ENCODE measurements at places on chromosomes 3 and 15. TPM values are rescaled to one million over a fixed set of nuclear protein-coding genes. Genes with fewer than 3 reads are reported as not detected.

The PIK3R4 gene
- total RNA-seq = 27.3 TPM

The NUDT16 gene
- total RNA-seq = 4.0 TPM

The MPI gene
- 75.7 TPM for total RNA-seq

DNA sequence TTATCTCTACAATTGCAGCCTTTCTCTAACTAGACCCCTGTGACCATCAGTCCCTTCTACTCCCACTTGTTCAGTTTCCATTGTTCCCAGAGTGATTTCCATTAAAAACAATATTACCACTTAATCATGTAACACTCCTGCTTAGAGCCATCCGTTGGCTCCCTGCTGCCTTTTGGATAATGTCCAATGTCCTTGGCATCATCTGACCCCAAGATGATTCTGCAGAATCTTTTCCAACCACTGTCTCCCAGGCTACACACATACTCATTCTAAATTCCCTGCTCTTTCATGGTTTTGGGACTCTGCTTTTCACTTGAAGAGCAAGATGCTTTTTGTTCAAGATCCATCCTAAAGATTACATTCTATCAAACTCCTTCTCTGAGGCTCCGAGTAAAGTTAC lies 7.1 kb downstream of the KCNH8 start:
- no peak for DNase-seq

GRCh38 chr15:85579957-85580694 lies 199.7 kb downstream of the AKAP13 start:
- no peak for DNase-seq

- no peak for DNase-seq
Observed at GRCh38 chr3:195213639-195214315, 57.2 kb downstream of the XXYLT1 start.

The SLCO2A1 gene
- total RNA-seq = not detected

- DNase-seq = no peak
Observed at GRCh38 chr3:15300323-15301078, 31.9 kb downstream of the SH3BP5 start.

DNA sequence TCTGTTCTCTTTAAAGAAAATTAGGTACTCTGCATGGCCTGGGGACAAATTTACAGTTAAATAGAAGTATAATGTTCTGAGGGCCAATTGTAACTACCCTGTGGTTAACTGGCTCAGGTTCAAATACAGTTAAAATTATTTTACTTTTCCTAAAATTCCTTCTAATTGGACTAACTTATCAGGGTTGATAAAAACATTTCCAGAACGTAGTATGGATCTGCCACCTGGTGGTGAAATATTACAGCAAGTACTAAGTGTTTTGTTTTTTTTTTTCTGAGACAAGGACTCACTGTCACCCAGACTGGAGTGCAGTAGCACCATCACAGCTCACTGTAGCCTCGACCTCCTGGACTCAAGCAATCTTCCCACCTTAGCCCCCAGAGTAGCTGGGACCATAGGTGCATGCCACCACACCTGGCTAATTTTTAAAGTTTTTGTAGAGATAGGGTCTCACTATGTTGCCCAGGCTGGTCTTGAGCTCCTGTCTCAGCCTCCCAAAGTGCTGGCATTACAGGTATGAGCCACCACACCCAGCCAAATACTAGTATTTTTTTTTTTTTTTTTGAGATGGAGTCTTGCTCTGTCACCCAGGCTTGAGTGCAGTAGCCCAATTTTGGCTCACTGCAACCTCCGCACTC lies 29.2 kb downstream of the NEO1 start:
- peak; percentile 8 for DNase-seq

DNA sequence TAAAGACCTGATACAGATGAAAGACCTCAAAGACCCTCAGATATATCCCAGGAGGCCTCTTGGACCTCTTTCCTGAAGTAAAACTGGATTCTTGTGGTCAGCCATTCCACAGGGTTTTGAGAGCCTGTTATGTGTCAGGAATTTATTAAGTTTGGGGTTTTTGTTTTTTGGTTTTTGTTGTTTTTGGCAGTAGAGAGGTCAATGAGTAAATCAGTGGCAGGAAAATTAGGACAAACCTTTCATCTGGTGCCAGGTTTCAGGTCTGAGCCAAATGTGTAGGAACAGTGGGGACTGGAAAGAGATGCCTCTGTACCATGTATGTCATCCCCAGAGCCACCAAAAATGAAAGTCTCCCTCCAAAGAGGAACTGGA lies 520.4 kb upstream of the MDFIC2 start:
- DNase-seq = no peak

The RTP1 gene
- total RNA-seq = not detected

DNA sequence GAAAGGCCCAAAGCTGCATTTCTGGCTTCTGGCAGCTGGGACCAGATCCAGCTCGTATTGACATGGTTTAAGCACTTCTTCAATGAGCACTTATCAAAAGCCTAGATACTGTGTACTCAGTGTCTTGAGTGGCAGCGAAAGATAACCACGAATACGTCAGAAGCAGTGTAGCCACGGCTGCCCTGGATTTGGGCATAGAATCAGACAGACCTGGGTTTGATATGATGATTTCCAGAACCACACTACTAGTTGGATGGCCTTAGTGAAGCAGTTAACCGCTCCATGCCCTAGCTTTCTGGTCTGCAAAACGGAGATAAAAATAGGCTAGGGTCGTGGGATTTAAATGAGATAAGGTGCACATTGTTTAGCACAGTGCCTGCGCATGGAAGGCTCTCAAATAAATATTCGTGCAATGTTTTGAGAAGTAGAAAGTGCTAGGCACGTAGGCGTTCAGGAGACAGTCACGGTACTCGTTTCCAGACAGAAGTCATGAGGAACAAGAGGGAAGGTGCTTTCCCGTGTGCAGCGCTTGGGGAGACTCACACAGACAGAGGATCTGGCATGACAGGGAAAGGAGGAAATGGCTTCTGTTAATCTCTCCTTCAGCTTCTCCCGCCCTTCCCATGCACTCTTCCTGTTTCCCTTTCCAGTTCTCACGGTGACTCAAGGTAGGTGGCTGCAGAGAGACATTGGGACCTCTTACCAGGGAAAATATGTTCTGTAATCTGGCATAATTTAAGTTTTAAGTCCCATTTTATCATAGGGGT lies 70.3 kb downstream of the CCNL1 start:
- DNase-seq = peak; percentile 64

The DNASE1L3 gene
- total RNA-seq = not detected

DNA sequence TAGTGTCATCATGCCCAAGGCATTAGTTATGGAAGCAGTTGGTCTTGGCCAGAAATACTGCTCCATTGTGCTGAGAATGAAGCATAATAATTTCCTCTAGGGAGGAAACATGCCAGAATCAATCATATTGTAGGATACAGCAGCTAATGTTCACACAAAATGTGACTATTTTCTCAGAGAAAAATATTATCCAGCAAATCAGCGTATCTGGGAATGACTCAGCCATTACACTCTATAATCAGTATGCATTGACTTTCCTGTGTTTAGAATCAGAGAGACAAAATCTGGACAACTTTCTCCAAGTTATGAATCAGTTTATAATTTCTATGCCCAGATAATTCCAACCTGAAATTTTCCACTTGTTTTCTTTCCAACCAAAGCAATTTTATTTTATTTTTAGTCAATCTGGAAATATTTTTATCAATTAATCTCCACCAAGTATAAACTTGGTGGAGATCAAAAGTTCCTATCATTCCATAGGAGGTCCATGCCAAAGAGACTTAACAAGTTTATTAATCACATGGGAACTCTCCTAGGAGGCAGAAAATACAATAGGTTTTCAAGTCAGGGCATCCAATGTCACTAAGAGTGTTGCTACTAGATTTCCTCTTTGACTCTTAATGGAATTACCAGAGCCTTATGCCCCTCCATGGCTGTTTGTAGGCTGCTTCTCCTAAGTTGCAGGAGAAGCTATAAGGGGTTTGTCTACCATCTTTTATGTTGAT lies 36.4 kb downstream of the SUCNR1 start:
- DNase-seq = no peak

- DNase-seq = no peak
Observed at GRCh38 chr3:59970376-59970775, 920.6 kb upstream of the CFAP20DC start.

The ZNF710 gene
- total RNA-seq = 34.9 TPM

DNA sequence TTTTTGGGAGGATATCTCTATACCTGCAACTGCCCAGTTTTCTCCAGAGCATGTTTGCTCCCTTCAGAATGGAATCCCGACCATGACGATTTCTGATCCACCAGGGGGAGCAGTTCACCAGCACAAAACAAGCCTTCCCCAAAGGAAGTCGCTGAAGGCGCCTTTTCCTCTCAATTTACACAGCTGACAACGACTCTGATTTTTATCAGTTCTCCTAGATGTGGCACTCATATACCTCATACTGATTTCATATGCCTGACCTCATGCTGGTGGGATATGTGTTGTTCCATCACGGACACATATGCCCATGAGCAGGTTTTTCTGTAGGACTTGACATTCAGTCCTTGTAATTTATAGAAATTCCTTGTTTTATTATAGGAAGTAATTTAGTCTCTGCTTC lies 1028.2 kb downstream of the MCTP2 start:
- DNase-seq = peak; percentile 68

GRCh38 chr15:66356077-66356358 lies 467 bp downstream of the TIPIN start:
- no peak for DNase-seq

DNA sequence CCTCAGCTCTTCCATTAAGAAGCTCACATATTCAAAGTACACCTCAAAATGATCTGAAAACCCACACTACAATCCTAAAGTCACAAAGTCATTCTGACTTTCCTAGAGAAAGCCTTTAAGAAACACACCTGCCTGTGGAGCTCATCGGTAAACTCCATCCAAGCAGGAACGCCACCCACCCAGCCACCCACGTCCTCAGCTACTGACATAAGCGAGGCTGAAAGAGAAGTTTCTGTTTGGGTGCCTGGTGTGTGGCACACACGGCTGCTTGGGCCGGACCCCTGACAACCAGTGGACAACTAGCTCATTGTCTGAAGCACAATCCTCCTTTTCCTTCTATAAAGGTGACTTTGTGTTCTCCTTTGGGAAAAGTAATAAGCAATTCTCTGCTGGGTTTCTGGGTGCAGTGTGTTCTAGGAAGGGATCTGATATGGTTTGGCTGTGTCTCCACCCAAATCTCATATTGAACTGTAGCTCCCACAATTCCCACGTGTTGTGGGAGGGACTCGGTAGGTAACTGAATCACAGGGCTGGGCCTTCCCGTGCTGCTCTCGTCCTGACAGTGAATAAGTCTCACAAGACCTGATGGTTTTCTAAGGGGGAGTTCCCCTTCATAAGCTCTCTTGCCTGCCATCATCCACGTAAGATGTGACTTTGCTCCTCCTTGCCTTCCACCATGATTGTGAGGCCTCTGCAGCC lies 26.1 kb downstream of the FAM174B start:
- peak; percentile 63 for DNase-seq

- DNase-seq = no peak
Observed at GRCh38 chr3:48991851-48992545, 2.0 kb downstream of the P4HTM start.

GRCh38 chr3:100427699-100428098 lies 26.4 kb downstream of the LNP1 start:
- DNase-seq = no peak

- no peak for DNase-seq
Observed at GRCh38 chr3:16700651-16701050, 95.4 kb upstream of the DAZL start.

The TGM4 gene
- total RNA-seq = not detected

The FSD2 gene
- total RNA-seq = not detected

DNA sequence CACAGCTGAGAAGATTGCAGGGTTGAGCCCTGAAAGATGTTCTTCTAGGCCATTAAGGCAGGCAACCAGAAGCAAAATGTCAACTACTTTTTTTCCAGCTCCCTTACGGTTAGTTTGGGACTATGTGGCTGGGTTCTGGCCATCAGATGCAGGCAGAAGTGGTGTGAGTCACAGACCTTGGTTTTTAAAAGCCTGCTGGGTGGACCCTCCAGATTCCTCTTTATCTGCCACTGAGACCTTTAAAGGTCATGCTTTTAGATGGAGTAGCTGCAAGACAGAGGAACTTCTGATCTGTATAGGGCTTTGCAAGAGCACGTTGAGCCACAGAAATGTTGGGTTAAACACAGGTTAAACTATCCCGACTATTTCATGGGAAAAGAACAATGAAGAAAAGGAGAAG lies 102.9 kb downstream of the CHST2 start:
- no peak for DNase-seq

The CEP152 gene
- 42.2 TPM for total RNA-seq

The CD200R1 gene
- 1.5 TPM for total RNA-seq

The TM2D3 gene
- 34.3 TPM for total RNA-seq

- DNase-seq = no peak
Observed at GRCh38 chr3:141469720-141470119, 17.1 kb upstream of the RASA2 start.

The SPTBN5 gene
- total RNA-seq = 0.51 TPM

GRCh38 chr3:62833538-62833937 lies 41.7 kb downstream of the CADPS start:
- no peak for DNase-seq

The CYP8B1 gene
- not detected for total RNA-seq

All from activated CD4-positive, alpha-beta T cell treated with anti-CD3 and anti-CD28 coated beads for 36 hours (primary cell).